ENCODE measurements at places on chromosomes 4 and X. TPM values are rescaled to one million over a fixed set of nuclear protein-coding genes. Genes with fewer than 3 reads are reported as not detected.

The ZNF711 gene
- 0.99 TPM for total RNA-seq

The TMPRSS11A gene
- not detected for total RNA-seq

The REPS2 gene
- 1.5 TPM for total RNA-seq

The HELQ gene
- 4.8 TPM for total RNA-seq

The TMEM271 gene
- total RNA-seq = not detected

The KIF4A gene
- 31.0 TPM for total RNA-seq

The XAGE3 gene
- not detected for total RNA-seq

The ODAPH gene
- not detected for total RNA-seq

The ARHGEF38 gene
- total RNA-seq = not detected

The NXT2 gene
- 8.7 TPM for total RNA-seq

The TMEM164 gene
- total RNA-seq = 106 TPM

The SLBP gene
- 67.8 TPM for total RNA-seq

The AREG gene
- 26.5 TPM for total RNA-seq

All from A549 treated with Hydrocortisone at 1 μM for 4 hours (cell line).